HFFc6 (cell line): ENCODE measurements at places on chromosomes 2 and 18. TPM values are rescaled to one million over a fixed set of nuclear protein-coding genes. Genes with fewer than 3 reads are reported as not detected.

UGT1A4 gene
- total RNA-seq, result not detected in 3 replicates

- no peak for DNase-seq
Observed at GRCh38 chr2:67320861-67321587, 76.1 kb upstream of the ETAA1 start.

- no peak for DNase-seq
Observed at GRCh38 chr2:70552501-70553333, 909 bp downstream of the TGFA start.

CD8B gene
- not detected in 3 replicates for total RNA-seq
